ENCODE measurements at places on chromosomes 2 and 18.

DNA sequence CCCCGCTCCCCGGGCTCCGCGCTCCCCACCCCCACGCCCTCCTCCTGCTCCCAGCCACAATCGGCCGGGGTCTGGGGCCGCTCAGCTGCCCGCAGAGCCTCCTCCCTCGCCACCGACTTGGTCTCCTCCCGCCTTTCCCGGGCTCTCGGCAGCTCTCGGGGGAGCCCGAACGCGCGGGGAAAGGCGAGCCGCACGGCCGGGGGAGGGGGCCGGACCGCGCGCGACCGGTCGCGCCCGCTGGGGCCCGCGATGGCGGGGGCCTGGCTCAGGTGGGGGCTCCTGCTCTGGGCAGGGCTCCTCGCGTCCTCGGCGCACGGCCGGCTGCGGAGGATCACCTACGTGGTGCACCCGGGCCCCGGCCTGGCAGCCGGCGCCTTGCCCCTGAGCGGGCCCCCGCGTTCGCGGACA, 327 bp downstream of the LTBP1 start:
- DNase-seq = peak; percentile 19
- H3K4me1 ChIP-seq = peaks cover 14% of the 10 kb centered on the region
- H3K27ac ChIP-seq = no peak overlapping the region
- H3K36me3 ChIP-seq = no peaks in the 10 kb centered on the region
- peak overlapping the region; percentile 84 for H3K4me3 ChIP-seq
- H3K27me3 ChIP-seq = no peaks in the 10 kb centered on the region

DNA sequence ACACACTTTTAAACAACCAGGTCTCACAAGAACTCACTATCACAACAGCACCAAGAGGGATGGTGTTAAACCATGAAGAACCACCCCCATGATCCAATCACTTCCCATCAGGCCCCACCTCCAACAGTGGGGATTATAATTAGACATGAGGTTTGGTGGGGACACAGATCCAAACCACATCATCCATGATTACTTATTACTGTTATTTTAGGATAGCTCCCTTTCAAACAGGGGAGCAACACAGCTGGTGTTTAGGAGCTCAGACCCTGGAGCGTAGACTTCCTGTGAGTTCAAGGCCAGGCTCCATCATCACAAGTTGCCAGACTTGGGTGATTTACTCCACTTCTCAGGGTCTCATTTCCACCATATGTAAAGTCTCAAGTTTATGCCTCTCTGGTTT, 382.7 kb downstream of the HRH4 start:
- no peaks in the 10 kb centered on the region for H3K36me3 ChIP-seq
- H3K27ac ChIP-seq = no peak overlapping the region
- H3K4me1 ChIP-seq = no peaks in the 10 kb centered on the region
- no peaks in the 10 kb centered on the region for H3K27me3 ChIP-seq

- peaks cover 14% of the 10 kb centered on the region for H3K4me1 ChIP-seq
- no peak overlapping the region for H3K4me3 ChIP-seq
- DNase-seq = no peak
- no peaks in the 10 kb centered on the region for H3K36me3 ChIP-seq
- H3K27me3 ChIP-seq = peaks cover 31% of the 10 kb centered on the region
These were observed 8.1 kb downstream of the ASIC4 start for GRCh38 chr2:219522111-219523030.

GRCh38 chr2:201070948-201071478, 458 bp downstream of the HYCC2 start:
- peak overlapping the region; percentile 82 for H3K27ac ChIP-seq
- 0 out of 2 replicates have a peak, but pooled peaks cover 3% of the 10 kb centered on the region for H3K36me3 ChIP-seq
- no peaks in the 10 kb centered on the region for H3K27me3 ChIP-seq
- DNase-seq = no peak
- peak overlapping the region; percentile 69 for H3K4me3 ChIP-seq

GRCh38 chr18:29096079-29096770, 919.3 kb upstream of the CDH2 start:
- H3K27ac ChIP-seq = no peak overlapping the region
- DNase-seq = no peak
- H3K4me3 ChIP-seq = no peak overlapping the region
- H3K27me3 ChIP-seq = no peaks in the 10 kb centered on the region
- H3K4me1 ChIP-seq = no peaks in the 10 kb centered on the region
- no peaks in the 10 kb centered on the region for H3K36me3 ChIP-seq

- no peaks in the 10 kb centered on the region for H3K4me1 ChIP-seq
- no peak for DNase-seq
- no peaks in the 10 kb centered on the region for H3K27me3 ChIP-seq
- H3K36me3 ChIP-seq = no peaks in the 10 kb centered on the region
- no peak overlapping the region for H3K4me3 ChIP-seq
- H3K27ac ChIP-seq = no peak overlapping the region
These were observed 110.2 kb upstream of the CCDC68 start for GRCh38 chr18:55069497-55069896.

- no peak for DNase-seq
- no peak overlapping the region for H3K4me3 ChIP-seq
- H3K27me3 ChIP-seq = no peaks in the 10 kb centered on the region
- H3K36me3 ChIP-seq = no peaks in the 10 kb centered on the region
- no peaks in the 10 kb centered on the region for H3K4me1 ChIP-seq
These were observed 15.9 kb upstream of the FIGN start for GRCh38 chr2:163751696-163752095.

- H3K27me3 ChIP-seq = no peaks in the 10 kb centered on the region
- H3K36me3 ChIP-seq = no peaks in the 10 kb centered on the region
- H3K4me3 ChIP-seq = no peak overlapping the region
- DNase-seq = no peak
- no peaks in the 10 kb centered on the region for H3K4me1 ChIP-seq
These were observed 592.1 kb downstream of the TDRD15 start for GRCh38 chr2:21715887-21716286.

DNA sequence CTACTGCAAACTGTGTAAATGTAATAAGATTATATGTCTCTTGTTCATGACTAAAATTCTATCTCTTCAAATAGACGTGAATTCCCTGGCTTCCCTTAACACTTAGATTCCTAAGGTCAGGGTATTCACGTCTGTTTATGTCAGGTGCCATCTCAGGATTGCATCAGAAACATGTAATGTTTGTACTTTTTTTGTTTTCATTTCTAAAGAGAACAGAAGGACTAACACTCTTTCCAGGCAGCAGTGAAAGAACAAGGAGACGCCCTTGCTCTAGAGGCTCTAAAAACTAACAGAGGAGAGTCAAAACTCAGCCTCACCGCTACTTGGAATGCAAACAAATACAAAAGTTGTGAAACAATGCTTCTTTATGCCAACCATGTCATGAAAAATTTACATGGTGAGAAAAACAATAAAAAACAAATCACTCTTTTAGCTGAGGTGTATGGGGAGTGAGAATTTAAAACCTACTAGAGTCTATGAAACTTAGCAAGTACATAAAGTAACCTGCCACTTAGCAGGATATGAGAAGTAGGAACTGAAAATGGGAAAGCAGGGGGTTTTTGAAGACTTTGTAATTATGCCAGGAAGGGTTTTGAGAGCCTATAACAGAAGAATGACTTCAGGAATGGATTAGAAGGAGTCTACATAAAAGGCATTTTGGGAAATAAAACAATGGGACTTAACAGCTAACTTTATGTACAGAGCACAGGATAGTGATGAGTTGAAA, 522.7 kb downstream of the THSD7B start:
- H3K4me3 ChIP-seq = no peak overlapping the region
- no peak for DNase-seq
- H3K27ac ChIP-seq = no peak overlapping the region

GRCh38 chr2:215535125-215535668, 99.3 kb upstream of the FN1 start:
- DNase-seq = no peak
- no peak overlapping the region for H3K27ac ChIP-seq
- H3K4me1 ChIP-seq = peaks cover 43% of the 10 kb centered on the region
- no peak overlapping the region for H3K4me3 ChIP-seq

DNA sequence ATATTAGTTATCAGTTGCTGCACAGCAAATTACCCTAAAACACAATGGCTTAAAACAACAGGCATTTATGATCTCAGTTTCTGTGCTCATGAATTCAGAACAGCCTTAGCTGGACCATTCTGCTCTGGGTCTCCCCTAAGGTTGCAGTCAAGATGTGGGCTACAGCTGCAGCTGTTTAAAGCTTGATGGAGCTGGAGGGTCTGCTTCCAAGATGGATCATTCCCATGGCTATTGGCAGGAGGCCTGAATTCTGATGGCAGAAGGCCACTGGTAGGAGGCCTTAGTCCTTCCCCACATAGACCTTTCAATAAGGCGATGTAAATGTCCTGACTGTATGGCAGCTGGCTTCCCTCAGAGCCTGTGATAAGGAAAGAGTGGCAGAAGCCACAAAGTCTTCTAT, 118.6 kb upstream of the SERPINE2 start:
- H3K4me3 ChIP-seq = no peak overlapping the region
- no peak for DNase-seq
- H3K27ac ChIP-seq = no peak overlapping the region
- H3K36me3 ChIP-seq = no peaks in the 10 kb centered on the region

DNA sequence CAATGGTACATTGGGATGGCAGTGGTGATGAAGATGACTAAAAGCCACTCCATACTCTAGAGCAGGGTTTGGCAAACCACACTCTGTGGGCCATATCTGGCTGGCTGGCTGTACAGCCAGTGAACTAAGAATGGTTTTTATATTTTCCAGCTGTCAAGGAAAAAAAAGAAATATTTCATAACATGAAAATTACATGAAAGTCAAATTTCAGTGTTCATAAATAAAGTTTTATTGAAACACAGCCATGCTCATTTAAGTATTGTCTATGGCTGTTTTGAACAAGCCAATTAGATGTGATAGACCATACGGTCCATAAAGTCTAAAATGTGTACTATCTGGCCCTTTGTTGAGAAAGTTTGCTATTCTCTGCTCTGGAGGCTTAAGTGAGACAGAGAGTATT, 1.5 kb downstream of the TTC21B start:
- H3K4me1 ChIP-seq = peaks cover 14% of the 10 kb centered on the region
- DNase-seq = no peak
- no peak overlapping the region for H3K27ac ChIP-seq
- H3K4me3 ChIP-seq = no peak overlapping the region
- H3K36me3 ChIP-seq = peaks cover 11% of the 10 kb centered on the region
- H3K27me3 ChIP-seq = no peaks in the 10 kb centered on the region

- H3K4me3 ChIP-seq = peak overlapping the region; percentile 73
- peaks cover 46% of the 10 kb centered on the region for H3K4me1 ChIP-seq
- H3K27ac ChIP-seq = no peak overlapping the region
- no peaks in the 10 kb centered on the region for H3K27me3 ChIP-seq
- peaks cover 29% of the 10 kb centered on the region for H3K36me3 ChIP-seq
These were observed 1.3 kb downstream of the NCAPH start for GRCh38 chr2:96336873-96337272.

- H3K27ac ChIP-seq = no peak overlapping the region
- H3K27me3 ChIP-seq = no peaks in the 10 kb centered on the region
- H3K36me3 ChIP-seq = no peaks in the 10 kb centered on the region
- DNase-seq = peak; percentile 21
These were observed 206.3 kb upstream of the SALL3 start for GRCh38 chr18:78773303-78773755.

DNA sequence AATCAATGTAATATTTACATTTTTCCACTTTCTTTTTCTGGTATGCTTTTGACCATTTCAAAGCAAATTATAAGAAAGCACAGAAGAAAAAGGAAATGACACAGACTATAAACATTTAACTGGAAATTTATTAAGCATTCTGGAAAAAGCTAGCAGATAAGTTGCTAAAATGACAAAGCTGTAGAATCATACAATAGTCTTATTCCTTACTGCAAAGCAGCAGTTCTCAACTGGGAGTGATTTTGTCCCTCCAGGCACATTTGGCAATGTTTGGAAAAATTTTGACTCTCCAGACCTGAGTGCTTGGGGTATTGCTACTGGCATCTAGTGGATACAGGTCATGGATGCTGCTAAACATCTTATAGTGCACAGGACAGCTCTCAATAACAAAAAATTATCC, 75.1 kb downstream of the MBD5 start:
- no peaks in the 10 kb centered on the region for H3K4me1 ChIP-seq
- no peak for DNase-seq
- H3K27me3 ChIP-seq = no peaks in the 10 kb centered on the region
- no peaks in the 10 kb centered on the region for H3K36me3 ChIP-seq
- no peak overlapping the region for H3K27ac ChIP-seq
- no peak overlapping the region for H3K4me3 ChIP-seq

- H3K4me3 ChIP-seq = no peak overlapping the region
- H3K27me3 ChIP-seq = no peaks in the 10 kb centered on the region
- peaks cover 46% of the 10 kb centered on the region for H3K4me1 ChIP-seq
- peak overlapping the region; percentile 68 for H3K27ac ChIP-seq
- peak; percentile 73 for DNase-seq
These were observed 680.9 kb downstream of the IRS1 start for GRCh38 chr2:226118471-226119429.

DNA sequence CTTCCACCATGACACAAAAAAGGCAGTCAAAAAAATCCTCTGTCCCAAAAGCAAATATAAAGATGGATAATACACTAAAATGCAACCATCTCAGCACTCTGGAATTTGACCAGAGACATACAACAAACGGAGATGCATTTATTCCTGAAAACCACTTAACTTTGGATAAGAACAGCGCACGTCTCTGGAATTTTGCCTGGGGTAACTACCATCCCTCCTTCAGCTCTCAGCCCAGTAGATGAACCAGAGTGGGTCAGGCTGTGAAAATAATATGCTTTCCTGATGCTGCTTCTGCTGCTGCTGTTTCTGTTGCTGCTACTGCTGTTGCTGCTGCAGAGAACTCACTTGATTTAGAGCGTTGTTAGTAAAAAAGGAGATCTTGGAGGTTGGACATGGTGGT, 133.8 kb upstream of the ACVR2A start:
- no peak for DNase-seq
- H3K4me3 ChIP-seq = no peak overlapping the region
- no peak overlapping the region for H3K27ac ChIP-seq
- no peaks in the 10 kb centered on the region for H3K4me1 ChIP-seq
- no peaks in the 10 kb centered on the region for H3K27me3 ChIP-seq

DNA sequence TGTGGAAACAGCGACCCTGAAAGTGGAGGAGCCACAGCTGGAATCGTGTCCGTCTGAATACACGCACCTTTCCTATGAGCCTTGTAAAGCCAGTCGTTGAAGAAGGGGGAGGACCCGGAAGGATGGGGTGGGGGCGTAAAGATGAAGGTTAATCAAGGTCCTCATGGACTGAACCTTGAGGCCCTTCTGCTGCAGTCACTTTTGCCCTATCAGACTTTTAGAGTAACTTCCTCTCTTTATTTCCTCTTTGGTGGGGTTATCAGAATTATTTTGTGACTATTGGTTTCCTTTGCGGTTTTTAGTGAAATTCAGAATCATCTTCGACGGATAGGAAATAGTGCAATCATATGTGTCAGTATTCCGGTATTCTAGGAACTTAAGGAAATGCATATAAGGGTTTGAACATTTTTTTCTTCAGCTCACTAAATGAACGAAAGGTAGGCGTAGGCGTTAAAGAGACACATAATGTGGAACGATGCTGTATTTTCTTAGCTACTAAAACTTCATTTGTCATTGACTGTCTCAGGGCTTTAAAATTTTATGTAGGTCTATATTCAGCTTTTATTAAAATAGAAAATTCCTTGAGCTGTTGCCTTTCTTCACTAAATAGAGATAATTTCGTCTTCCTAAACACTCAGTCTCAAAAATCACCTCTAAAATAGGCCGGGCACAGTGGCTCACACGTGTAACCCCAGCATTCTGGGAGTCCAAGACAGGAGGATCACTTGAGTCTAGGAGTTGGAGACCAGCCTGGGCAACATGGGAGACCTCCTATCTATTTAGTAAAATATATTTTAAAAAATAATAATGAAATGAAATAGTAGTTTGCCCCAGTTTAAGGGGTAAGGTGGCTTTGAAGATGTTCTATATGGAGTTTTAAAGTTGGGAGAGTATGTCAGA, 1.4 kb upstream of the YES1 start:
- H3K4me3 ChIP-seq = peak overlapping the region; percentile 81
- peaks cover 7% of the 10 kb centered on the region for H3K36me3 ChIP-seq
- H3K27me3 ChIP-seq = no peaks in the 10 kb centered on the region
- peaks cover 14% of the 10 kb centered on the region for H3K4me1 ChIP-seq
- no peak for DNase-seq
